ENCODE measurements at places on chromosomes 12 and 14.

DNA sequence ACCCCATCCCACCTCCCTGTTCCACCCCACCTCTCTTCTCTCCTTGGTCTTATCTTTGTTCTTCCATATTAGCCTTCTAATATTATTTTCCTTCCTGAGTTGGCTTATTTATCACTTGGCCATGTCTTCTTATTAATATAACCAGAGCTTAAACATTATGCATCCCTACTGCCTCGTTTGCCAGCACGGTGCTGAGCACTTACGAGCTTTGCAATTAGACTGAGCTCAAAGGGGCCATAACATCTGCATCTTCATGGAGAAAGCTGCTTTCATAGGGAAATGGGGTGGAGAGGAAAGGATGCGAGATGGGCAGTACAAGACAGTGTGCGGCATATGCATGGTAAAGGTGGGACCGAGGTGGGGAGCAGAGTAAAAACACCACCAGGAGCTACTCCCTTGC, 342.8 kb downstream of the FUT8 start:
- no peak for DNase-seq

- no peak for DNase-seq
These were observed 55.6 kb upstream of the JDP2 start for GRCh38 chr14:75372260-75372659.

GRCh38 chr12:41367726-41368405, 179.7 kb downstream of the PDZRN4 start:
- peak; percentile 50 for DNase-seq

DNA sequence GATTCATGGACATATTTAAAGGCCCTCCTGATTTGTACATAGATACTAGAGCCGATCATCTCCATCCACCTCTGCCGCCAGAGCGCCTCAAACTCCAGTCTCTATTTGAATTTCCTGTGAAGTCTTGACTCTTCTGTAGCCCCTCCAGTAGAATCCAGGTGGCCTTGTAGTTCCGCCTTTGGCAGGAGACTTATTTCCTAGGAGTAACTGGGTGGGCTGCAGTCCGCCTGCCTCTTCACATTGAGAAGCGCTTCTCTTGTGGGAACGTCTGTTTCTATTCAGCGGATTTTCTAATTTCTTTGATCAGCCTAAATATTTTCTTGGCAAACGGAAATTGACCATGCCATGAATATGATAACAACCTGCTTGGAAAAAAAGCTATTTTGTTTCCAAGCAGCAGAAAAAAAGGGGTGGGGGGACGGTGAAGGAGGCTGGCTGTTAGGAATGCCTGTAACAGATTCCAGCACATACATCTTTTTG, 9.0 kb upstream of the SIX1 start:
- DNase-seq = no peak

GRCh38 chr12:108850854-108851573, 6.4 kb downstream of the SSH1 start:
- DNase-seq = peak; percentile 79
